ENCODE measurements at places on chromosomes 2 and 18.

- DNase-seq = no peak
Measured at GRCh38 chr2:233063976-233064411, 3.9 kb downstream of the INPP5D start.

- no peak for DNase-seq
Measured at GRCh38 chr18:63859781-63860475, 27.6 kb upstream of the SERPINB2 start.

GRCh38 chr2:69082430-69082997 is 69.5 kb downstream of the ANTXR1 start:
- DNase-seq = no peak

GRCh38 chr18:58205443-58206160 is 161.6 kb downstream of the NEDD4L start:
- no peak for DNase-seq

GRCh38 chr2:177254433-177255226 is 9.9 kb downstream of the NFE2L2 start:
- DNase-seq = peak; percentile 35

Data from midbrain (tissue), 1 donor.